Forelimb muscle (tissue), 1 donor: ENCODE measurements at places on chromosomes 2 and 18.

- no peak for DNase-seq
Measured at GRCh38 chr2:219643788-219644398, 16.5 kb downstream of the SLC4A3 start.

DNA sequence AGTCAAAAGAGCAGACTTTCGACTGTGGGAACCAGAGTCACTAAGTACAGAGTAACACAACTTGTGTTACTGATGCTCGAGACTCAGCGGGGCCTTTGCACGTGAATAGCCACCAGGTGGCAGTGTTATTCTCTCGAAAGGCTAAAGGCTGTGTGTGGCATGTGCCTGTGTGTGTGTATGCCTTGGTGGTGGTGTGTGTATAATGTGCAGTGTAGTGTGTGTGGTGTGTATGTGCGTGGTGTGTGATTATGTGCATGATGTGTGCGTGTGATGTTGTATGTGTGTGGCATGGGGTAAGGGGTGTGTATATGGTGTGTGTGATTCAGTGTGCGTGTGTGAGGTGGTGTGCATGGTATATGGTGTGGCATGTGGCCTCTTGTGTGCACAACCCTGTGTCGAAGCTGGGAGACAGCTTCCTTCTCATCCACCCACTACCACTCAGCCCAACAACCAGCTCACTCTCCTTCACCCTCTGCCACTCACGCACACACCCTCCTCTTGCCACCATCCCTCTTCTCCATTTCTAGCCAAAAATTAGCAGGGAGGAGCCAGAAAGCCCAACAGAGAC is 83.0 kb upstream of the ZNF532 start:
- peak; percentile 54 for DNase-seq

DNA sequence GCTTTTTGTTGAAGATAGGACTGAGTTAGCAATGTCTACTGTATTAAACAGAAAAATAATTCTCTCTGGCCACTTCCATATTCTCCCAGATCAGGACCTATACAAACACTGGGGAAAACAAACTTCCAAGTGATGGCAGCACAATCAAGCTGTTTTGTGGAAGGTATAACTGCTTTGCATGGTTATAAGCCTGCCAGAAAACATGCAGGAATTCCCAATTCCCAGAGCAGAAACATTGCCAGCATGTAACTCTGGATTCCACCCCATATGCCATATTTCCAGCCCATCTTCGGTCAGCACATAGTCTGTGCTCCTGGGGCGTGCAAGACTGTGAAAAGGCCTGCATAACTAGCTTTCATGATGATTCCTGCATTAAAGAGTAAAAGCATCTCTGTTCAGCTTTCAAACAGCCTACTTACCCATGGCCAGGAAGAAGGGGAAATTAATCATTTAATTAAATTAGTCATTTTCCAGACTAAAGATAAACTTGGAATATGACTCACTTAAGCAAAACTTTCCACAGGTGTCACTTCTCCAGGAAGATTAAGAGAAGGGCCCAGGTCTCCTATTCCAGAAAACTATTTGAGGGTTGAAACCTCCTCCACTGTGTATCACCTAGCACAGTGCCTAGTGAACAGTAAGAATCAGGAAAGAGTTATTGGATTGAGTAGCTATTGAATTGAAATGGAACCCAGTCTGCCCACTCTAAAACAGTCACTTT is 280.5 kb downstream of the NRXN1 start:
- peak; percentile 17 for DNase-seq

DNA sequence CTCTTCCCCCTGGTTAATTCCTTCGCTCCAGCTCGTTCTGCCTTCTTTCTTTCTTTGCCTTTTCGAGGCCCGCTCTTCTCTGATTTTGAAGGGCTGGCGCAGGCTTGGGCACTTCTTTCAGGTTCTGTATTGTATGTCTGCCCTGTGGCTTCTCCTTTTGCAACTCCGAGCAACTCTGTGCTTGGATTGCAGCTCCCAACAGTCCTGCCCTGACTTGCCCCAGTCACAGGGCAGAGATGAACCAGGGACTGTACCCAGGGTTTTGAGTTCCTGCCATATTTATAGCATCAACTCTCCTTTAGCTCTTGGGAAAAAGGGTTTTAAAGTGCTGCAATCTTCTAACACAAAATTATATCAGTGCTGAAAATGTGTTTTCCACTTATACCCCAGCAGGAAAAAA is 31.1 kb upstream of the CD8A start:
- no peak for DNase-seq

- no peak for DNase-seq
Measured at GRCh38 chr2:120177001-120177621, 46.1 kb downstream of the TMEM185B start.

DNA sequence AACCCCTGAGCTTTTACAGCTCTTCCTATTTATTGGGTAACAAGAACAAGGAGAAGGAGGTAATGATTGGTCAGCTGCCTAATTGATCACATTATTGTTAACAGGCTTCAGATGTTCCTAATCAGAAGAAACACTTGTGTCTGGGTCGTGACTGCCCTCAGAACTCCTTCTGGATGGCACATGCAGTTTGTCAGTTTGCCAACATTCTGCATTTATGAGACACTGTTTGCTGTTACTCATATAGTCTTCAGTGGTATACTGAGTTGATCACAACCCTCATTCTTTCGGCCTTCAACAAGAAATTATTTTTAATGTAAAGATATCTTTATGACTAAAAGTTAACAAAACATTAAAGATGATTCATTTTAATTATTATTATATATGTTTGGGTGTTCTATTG is 95.7 kb upstream of the DOCK10 start:
- no peak for DNase-seq

DNA sequence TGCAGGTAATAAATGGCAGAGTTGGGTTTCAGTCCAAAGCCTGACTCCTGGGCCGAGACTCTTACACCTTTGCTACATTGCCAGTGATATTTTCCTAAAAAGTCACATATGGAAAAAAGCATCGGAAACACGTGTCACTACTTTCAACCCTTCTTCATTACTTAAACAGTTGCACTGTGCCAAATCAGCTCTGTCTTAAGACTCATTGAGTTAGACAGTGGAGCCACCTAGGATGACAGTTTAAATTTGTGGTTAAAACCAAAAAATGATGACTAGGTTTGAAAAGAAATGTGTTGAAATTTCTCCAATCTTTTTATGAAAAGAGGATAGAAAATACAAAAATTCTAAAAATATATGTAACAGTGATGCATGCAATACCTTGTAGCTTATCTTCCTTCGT is 97.5 kb downstream of the TMEM247 start:
- DNase-seq, result no peak

DNA sequence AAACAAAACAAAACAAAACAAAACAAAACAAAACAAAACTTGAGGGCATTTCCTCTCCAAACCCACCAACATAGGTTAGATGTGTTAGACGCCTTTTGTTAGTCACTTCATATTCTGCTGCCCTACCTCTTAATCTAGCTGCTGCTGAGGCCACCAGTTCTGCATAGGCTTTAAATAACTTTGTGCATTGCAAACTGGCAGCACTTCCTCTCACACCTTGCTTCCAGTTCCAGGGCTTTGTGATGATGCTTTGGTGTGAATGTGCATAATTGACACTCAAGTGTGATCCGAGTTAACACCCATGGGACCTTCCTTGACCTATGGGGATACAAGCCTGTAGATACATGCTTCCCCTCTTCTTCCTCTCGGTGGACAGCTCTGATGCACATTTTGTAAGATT is 2.3 kb upstream of the SERPINB11 start:
- DNase-seq, result no peak

DNA sequence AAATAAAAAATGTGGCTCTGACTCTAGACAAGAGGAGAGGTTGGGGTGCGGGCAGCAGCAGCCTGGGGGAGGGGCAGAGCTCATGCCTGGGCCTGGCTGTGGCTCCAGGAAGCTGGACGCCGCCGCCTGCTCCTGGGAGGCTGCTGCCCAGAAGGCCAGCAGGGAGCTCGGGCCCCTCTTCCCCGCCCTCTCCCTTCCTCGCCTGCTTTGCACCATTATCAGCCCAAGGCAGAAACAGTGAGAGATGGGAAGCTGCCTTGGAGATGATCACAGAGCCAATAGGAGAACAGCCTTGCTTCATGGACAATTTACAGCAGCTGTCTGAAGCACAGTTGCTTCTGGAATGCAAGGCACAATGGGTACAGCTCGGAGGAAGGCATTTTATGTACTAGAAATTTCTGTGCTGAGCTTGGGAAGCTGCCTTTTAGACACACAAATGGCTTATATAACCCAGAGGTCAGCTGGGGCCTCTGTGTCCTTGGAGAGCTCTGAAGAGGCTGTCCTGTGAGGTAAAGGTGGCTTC is 55.3 kb upstream of the AFF3 start:
- no peak for DNase-seq

- DNase-seq, result no peak
Measured at GRCh38 chr2:43438342-43438741, 157.5 kb downstream of the THADA start.
